ENCODE measurements at places on chromosomes 5 and 9.

DNA sequence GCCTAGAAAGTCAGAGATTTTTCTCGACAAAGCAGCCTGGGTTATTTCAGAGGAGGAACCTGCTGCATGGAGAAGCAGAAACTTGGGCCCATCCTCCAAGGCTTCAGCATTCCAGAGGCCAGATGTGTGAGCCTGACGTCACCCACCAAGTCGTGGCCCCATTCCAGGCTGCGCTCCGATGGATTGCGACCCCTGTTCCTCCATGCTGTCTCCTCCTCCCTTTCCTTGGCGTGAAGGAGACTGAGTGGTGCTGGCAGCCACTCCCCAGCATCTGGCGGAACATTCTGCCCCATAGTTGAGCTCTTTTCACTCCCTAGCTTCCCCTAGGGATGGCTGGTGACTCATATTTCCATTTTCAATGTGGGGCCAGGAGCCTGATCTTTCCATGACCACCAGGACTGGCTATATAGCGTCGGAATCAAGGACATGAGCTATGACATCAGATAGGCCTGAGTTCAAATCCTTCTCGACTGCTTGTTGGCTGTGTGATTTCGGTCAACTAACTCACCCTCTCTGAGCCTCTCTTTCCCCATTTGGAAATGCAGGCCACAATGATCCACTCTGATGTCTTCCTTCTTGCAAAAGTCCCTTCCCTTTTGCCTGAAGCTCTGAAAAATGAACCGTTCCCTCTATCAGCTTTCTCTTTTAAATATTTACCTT lies 24.5 kb upstream of the DUSP1 start:
- DNase-seq = peak; percentile 91

GRCh38 chr5:122377026-122377425 lies 65.0 kb downstream of the SNCAIP start:
- no peak for DNase-seq

- no peak for DNase-seq
Observed at GRCh38 chr5:180637962-180638680, 11.3 kb downstream of the FLT4 start.

GRCh38 chr9:133114886-133115603 lies 6.0 kb downstream of the RALGDS start:
- DNase-seq = no peak

DNA sequence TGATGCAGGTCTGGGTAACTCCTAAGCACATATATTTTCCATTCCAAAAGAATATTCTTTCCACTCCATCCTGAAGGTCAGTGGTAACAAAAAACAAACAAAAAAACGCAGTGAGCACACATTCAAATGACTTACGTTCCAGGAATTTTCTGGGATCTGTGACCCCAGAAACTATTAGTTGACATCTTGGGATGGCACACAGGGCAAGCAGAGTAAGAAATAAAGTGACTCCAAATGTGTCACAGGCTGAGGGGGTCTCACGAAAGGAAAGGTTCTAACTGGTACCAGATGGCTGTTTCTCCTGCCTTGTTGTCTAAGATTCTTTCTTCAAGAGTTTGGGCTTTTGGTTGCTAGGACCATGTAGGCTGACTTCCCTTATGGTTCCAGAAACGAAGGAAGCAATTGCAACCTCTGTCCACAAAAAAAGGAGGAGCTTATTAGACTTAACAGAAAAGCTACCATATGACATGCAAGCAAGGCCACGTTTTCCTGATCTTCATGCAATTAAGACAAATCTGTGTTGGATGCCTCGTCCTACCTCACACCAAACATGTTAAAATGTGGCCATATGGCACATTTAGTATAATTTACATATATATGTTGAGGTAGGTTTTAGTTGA lies 32.7 kb downstream of the PTGS1 start:
- no peak for DNase-seq

Data from NCI-H446 (cell line).